IMR-90 (cell line): ENCODE measurements at places on chromosomes 16 and 17. TPM values are rescaled to one million over a fixed set of nuclear protein-coding genes. Genes with fewer than 3 reads are reported as not detected.
A peak's percentile ranks its signal among the peaks of the same experiment; 100 is the strongest.

The DPEP3 gene
- total RNA-seq, result not detected in 2 replicates

GRCh38 chr17:35084987-35085386 lies 21.5 kb upstream of the RFFL start:
- no peak overlapping the region for H3K4me3 ChIP-seq
- H3K27ac ChIP-seq, result no peak overlapping the region
- no peaks in the 10 kb centered on the region for H3K27me3 ChIP-seq
- peak; percentile 72 for DNase-seq
- no peaks in the 10 kb centered on the region for H3K36me3 ChIP-seq

DNA sequence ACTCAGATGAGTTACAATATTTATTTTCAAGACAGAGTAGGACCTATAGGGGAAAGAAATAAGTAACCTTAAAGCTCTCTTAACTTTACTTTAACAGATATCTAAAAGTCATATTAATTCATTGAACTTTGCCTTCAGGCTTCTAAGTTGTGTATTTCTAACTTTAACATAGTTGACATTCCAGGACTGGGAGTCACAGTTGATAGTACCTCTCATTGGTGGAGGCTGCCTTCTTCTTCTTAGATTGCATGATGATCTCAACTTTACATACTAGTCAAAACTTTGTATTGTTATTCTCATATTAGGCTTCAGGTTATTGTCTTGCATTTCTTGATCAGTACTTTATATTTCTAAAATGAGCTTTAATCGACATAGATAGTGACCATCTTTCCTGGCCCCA lies 350.1 kb upstream of the KIF2B start:
- DNase-seq, result no peak
- H3K27ac ChIP-seq, result no peak overlapping the region
- no peak overlapping the region for H3K4me3 ChIP-seq

The HID1 gene
- 0.18 and 0.56 TPM in 2 replicates for total RNA-seq

The SPATA22 gene
- 0.18 and 0.28 TPM in 2 replicates for total RNA-seq

DNA sequence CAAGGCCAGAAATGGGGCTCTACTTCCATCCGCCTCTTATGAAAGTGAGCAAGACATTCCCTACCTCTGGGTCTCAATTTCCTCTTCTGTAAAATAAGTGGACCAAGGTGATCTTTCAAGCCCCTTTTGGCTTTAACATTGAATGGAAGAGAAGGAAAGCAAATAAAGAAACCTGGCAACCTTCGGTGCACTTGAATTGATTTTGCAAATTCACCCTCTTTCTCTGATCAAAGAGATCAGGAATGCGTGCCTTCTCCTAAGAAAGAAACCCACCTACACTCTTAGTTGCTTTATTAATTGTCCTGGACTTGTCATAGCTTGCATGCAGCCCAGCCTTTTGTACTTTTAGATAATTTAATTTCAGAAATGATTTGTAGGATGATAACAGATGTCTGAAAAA lies 3.0 kb downstream of the MSI2 start:
- no peak overlapping the region for H3K27ac ChIP-seq
- no peaks in the 10 kb centered on the region; the same call in 1 of the 2 replicates for H3K4me1 ChIP-seq
- no peaks in the 10 kb centered on the region; the same call in 1 of the 2 replicates for H3K27me3 ChIP-seq
- peaks cover 7% of the 10 kb centered on the region for H3K36me3 ChIP-seq
- DNase-seq, result no peak

The ZPBP2 gene
- not detected in 2 replicates for total RNA-seq

GRCh38 chr16:54075446-54075845 lies 211.1 kb downstream of the IRX3 start:
- H3K36me3 ChIP-seq, result no peaks in the 10 kb centered on the region
- no peak for DNase-seq
- no peak overlapping the region for H3K4me3 ChIP-seq
- peaks cover 5% of the 10 kb centered on the region; the same call in 1 of the 2 replicates for H3K4me1 ChIP-seq

- no peak overlapping the region for H3K4me3 ChIP-seq
- no peaks in the 10 kb centered on the region for H3K27me3 ChIP-seq
Measured at GRCh38 chr17:2602597-2603017, 9.2 kb downstream of the PAFAH1B1 start.

The DHODH gene
- 3.2 and 3.3 TPM in 2 replicates for total RNA-seq

The NUTF2 gene
- 42.7 and 55.0 TPM in 2 replicates for total RNA-seq

The TBC1D3C gene
- total RNA-seq, result not detected in 2 replicates

The KRTAP3-1 gene
- total RNA-seq, result not detected in 2 replicates

The SPATA32 gene
- total RNA-seq, result under 0.01 and 0.18 TPM in 2 replicates

DNA sequence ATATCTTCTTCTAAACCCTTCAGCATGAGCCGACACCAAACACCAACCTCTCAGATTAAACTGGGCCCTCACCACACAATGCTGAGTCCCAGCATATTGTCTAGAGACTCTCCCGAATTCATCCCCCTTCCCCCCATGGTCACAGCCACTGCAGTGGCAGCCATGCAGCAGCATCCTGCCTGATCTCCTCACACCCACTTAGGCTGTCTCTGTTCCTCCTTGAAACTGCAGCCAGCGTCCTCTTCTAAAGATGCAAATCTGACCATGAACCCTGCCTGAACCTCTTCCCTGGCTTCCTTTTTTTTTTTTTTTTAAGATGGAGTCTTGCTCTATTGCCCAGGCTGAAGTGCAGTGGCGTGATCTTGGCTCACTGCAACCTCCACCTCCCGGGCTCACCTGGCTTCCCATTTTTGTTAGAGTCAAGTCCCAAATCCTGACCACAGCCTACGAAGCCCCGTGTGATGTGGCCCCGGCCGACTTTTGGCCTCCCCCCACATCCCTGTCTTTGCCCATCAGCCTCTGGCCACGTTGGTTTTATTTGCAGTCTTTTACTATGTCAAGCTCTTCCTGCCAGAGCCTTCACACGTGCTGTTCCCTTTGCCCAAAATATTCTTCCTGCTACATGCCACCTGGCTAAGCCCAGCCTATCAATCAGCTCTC lies 2.8 kb downstream of the FA2H start:
- DNase-seq, result no peak
- peaks cover 55% of the 10 kb centered on the region for H3K27me3 ChIP-seq
- no peak overlapping the region for H3K4me3 ChIP-seq
- H3K27ac ChIP-seq, result no peak overlapping the region

The NDRG4 gene
- total RNA-seq, result 9.7 and 10.9 TPM in 2 replicates

The OR1F1 gene
- total RNA-seq, result not detected in 2 replicates

DNA sequence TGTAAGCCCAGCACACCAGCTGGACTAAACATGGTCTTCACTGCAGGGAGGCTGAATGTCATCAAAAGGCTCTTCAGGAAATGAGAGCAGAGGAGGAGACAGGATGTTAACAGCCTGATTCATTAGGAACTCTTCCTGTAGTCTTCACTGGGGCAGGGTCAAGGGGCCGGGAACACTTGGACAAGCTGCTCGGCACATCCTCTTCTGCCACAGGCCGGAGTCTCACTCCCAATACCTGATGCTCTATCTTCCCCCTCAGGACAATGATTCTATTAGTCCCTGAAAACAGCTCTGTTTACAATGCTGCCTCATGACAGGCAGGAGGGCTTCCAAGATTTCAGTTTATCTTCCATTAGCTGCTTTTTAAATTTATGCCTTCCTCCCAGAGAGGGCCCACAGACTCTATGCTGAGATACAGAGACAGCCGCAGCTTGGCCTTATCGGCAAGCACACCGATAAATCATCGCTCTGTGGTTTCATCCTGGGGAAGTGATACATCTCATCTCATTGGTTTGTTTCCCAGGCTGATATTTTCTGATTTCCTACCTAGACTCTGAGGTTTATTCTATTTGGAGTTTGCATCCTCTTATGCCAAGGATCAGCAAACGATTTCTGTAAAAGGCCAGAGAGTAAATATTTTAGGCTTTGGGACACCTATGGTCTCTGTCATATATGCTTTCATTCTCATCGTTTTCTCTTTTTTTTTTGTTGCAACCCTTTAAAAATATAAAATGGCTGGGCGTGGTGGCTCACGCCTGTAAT lies 214.0 kb upstream of the ASIC2 start:
- H3K4me1 ChIP-seq, result no peaks in the 10 kb centered on the region
- H3K4me3 ChIP-seq, result no peak overlapping the region
- H3K27ac ChIP-seq, result no peak overlapping the region
- DNase-seq, result no peak
- H3K27me3 ChIP-seq, result no peaks in the 10 kb centered on the region

The TBC1D3B gene
- total RNA-seq, result not detected in 2 replicates

- H3K27ac ChIP-seq, result no peak overlapping the region
- no peaks in the 10 kb centered on the region for H3K27me3 ChIP-seq
- H3K4me3 ChIP-seq, result no peak overlapping the region
- peak; percentile 67 for DNase-seq
- H3K36me3 ChIP-seq, result no peaks in the 10 kb centered on the region; the same call in none of the 2 replicates
Measured at GRCh38 chr16:48607056-48607825, 2.7 kb downstream of the N4BP1 start.

DNA sequence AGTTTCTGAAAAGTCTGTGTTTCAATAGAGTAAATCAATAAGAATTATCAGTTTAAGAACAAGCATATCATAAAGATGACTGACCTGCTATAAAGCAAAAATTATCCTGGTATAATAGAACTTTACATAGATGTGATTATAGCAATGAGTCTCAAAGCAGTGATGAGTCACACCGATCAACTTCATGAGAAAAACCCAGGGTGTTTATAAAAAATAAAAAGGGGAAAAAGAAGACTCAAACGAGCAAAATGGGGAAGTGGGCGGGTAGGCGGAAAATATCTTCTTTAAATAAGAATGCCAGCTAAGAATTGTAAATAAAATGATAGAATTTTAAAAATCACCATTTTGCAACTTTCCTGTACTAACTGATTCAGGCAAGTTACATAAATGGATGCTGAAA lies 46.8 kb downstream of the BRIP1 start:
- peaks cover 4% of the 10 kb centered on the region; the same call in 1 of the 2 replicates for H3K36me3 ChIP-seq
- H3K4me3 ChIP-seq, result no peak overlapping the region
- no peak overlapping the region for H3K27ac ChIP-seq
- no peaks in the 10 kb centered on the region for H3K27me3 ChIP-seq
- peak; percentile 62 for DNase-seq

DNA sequence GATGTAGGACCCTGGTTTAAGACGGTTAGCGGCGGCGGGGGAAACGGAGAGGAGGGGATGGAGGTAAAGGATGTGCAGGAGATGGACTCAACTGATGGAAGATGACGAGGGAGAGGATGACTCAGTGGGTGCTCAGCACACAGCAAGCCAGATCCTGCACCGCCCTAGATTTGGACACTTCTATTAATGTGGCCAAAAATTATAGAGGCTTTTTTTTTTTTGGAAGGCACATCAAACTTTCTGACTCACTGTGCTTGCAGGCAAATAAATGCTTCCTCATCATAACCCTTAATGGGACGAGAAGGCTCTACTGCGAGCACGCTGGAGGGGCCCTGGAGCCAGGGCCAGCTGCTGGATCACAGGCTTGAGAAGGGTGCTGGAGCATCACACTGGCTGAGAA lies 36.0 kb downstream of the RTN4RL1 start:
- peaks cover 4% of the 10 kb centered on the region; the same call in 1 of the 2 replicates for H3K27me3 ChIP-seq
- DNase-seq, result peak; percentile 88
- no peak overlapping the region for H3K4me3 ChIP-seq
- no peaks in the 10 kb centered on the region for H3K36me3 ChIP-seq

- no peak overlapping the region for H3K4me3 ChIP-seq
- H3K27me3 ChIP-seq, result no peaks in the 10 kb centered on the region; the same call in 1 of the 2 replicates
- H3K27ac ChIP-seq, result no peak overlapping the region
- DNase-seq, result peak; percentile 21
- H3K4me1 ChIP-seq, result no peaks in the 10 kb centered on the region
Measured at GRCh38 chr16:16158741-16159374, 64.4 kb downstream of the ABCC6 start.

DNA sequence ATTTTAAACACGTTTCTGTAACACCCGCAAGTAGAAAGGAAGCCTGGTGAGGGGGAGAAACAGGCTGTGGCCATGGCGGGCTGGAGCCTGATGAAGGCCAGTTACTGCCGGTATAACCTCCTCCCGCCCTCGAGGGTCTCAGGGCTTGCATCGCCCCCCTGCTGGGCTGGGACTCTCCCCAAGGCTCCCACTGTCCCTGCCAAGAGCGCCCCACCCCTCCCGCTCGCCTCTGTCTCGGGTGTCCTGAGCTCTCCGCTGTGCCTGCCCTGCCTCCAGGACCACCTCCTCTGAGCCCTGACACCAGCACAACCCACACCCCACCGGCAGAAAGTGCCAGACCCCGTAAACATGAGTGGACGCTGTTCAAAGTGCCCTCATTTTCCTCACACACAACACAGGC lies 18.7 kb downstream of the TMEM204 start:
- H3K27ac ChIP-seq, result no peak overlapping the region
- H3K4me1 ChIP-seq, result no peaks in the 10 kb centered on the region
- no peaks in the 10 kb centered on the region for H3K27me3 ChIP-seq
- no peak overlapping the region for H3K4me3 ChIP-seq

The VTN gene
- under 0.01 and 0.18 TPM in 2 replicates for total RNA-seq

The SLC12A3 gene
- total RNA-seq, result not detected in 2 replicates

DNA sequence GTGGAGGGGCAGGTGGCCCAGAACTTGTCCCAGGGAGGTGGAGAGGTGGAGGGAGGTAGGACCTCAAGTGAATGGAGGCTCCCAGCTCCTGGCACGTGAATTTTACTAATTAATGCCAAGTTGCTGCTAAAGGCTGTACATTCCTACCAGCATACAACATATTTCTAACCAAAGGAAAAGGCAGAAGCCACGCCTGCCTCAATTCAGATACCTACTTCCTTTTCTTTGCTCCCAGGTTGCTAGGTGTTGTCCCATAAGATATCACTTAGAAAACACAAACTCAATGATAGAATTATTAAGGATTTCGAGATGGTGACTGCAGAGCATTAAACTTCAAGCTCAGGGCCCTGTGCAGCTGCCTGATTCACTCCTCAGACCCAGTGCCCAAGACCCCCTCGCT lies 20.5 kb upstream of the SMPD3 start:
- no peaks in the 10 kb centered on the region for H3K36me3 ChIP-seq
- H3K4me1 ChIP-seq, result no peaks in the 10 kb centered on the region
- no peak overlapping the region for H3K27ac ChIP-seq
- H3K4me3 ChIP-seq, result no peak overlapping the region
- H3K27me3 ChIP-seq, result peaks cover 49% of the 10 kb centered on the region

DNA sequence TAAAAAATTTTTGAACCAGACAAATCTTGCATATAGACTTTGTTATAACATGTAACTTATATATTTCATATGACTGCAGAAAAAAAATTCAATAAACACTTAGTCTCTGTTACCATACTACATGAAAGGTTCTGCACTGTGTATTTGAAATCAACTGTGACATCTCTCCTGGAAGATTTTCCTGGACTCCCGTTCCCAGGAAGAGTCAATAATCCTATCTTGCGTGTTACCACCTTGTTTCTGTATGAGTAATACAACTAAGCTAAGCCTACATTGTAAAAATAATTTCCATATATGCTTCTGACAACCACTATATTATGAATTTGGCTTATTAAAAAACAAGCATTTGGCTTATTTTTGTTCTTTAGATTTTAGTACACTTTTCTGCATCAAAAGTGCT lies 665.6 kb upstream of the SOX9 start:
- DNase-seq, result no peak
- H3K27ac ChIP-seq, result no peak overlapping the region
- H3K4me3 ChIP-seq, result no peak overlapping the region

The ABI3 gene
- 1.1 TPM in 2 replicates for total RNA-seq

GRCh38 chr17:72599891-72600290 lies 479.1 kb downstream of the SOX9 start:
- peaks cover 16% of the 10 kb centered on the region for H3K4me1 ChIP-seq
- no peak overlapping the region for H3K4me3 ChIP-seq
- no peaks in the 10 kb centered on the region for H3K36me3 ChIP-seq
- H3K27me3 ChIP-seq, result no peaks in the 10 kb centered on the region
- no peak for DNase-seq
